HCT116 (cell line): ENCODE measurements at places on chromosomes 3 and 15.

GRCh38 chr3:23203708-23204330, 692 bp downstream of the UBE2E2 start:
- no peak for DNase-seq

DNA sequence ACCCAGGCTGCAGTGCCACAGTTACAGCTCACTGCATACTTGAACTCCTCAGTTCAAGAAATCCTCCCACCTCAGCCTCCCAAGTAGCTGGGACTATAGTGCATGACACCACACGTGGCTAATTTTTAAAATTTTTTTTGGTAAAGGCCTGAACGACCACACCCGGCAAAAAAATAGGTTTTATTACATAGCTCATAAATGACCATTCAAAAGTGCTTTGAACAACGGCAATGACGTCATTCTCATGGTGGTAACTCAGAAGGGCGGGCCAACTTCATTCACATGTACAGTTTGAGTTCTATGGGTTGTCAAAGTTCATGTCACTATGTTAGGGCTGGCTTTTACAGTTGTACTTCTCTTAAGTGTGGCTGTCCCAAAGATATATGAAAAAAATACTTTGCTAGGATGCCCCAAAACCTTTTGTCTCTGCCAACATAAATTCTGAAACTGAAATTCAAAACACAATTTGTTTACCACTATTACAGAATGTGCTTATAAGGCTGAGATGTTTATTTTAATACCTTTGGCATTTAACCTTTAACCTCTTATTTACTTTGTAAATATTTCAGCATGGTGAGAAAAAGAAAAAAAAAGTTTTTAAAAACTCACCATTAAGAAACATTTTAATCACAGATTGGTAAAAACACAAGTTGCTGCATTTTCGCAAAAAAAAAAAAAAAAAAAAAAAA, 6.2 kb downstream of the MYO1E start:
- DNase-seq: no peak

GRCh38 chr15:58410353-58410752, 21.4 kb upstream of the LIPC start:
- no peak for DNase-seq

GRCh38 chr15:66359740-66360139, 3.3 kb upstream of the TIPIN start:
- peak; percentile 43 for DNase-seq

GRCh38 chr3:40167958-40168357, 141.5 kb upstream of the EIF1B start:
- no peak for DNase-seq

GRCh38 chr15:73839699-73840377, 33.5 kb upstream of the TBC1D21 start:
- no peak for DNase-seq

GRCh38 chr3:171168086-171168485, 141.6 kb upstream of the SLC2A2 start:
- DNase-seq: no peak
